Smooth muscle cell of trachea (primary cell): ENCODE measurements at places on chromosomes 3 and 15. TPM values are rescaled to one million over a fixed set of nuclear protein-coding genes. Genes with fewer than 3 reads are reported as not detected.

Gene CIDEC
- total RNA-seq = 0.17 and 0.44 TPM in 2 replicates

Gene LYZL4
- total RNA-seq = not detected in 2 replicates

Gene TXNRD3
- 8.3 and 10.3 TPM in 2 replicates for total RNA-seq

Gene C3orf80
- total RNA-seq = 0.15 and 0.17 TPM in 2 replicates

Gene CASR
- not detected in 2 replicates for total RNA-seq

Gene LRRC31
- total RNA-seq = not detected in 2 replicates

Gene CLRN1
- total RNA-seq = not detected in 2 replicates

Gene GABRB3
- 1.8 and 3.3 TPM in 2 replicates for total RNA-seq

Gene POLQ
- total RNA-seq = 0.99 and 6.0 TPM in 2 replicates

Gene SLC12A1
- total RNA-seq = not detected in 2 replicates

Gene EPHA6
- total RNA-seq = not detected in 2 replicates

Gene DUOX2
- 0.17 TPM in 1 of 2 replicates, not detected in the other for total RNA-seq

Gene CPA3
- total RNA-seq = not detected in 2 replicates

Gene POPDC2
- total RNA-seq = 0.15 and 0.33 TPM in 2 replicates

Gene CLDN16
- not detected in 2 replicates for total RNA-seq

Gene C3orf62
- total RNA-seq = 1.3 and 2.3 TPM in 2 replicates

Gene ITIH1
- total RNA-seq = not detected in 2 replicates

Gene GOLGA8N
- 5.2 and 13.7 TPM in 2 replicates for total RNA-seq

Gene HERC2
- 44.9 and 57.7 TPM in 2 replicates for total RNA-seq

Gene ZFAND6
- total RNA-seq = 114 and 149 TPM in 2 replicates

Gene SNURF
- 14.0 and 17.2 TPM in 2 replicates for total RNA-seq

Gene PLA2G4D
- not detected in 2 replicates for total RNA-seq

Gene GCNT3
- total RNA-seq = 0.33 and 1.7 TPM in 2 replicates

Gene BCHE
- 5.8 and 11.1 TPM in 2 replicates for total RNA-seq

Gene DNAH1
- 1.9 and 5.0 TPM in 2 replicates for total RNA-seq

Gene CCR1
- 4.5 and 7.6 TPM in 2 replicates for total RNA-seq

Gene CD200
- total RNA-seq = not detected in 2 replicates

Gene TRH
- total RNA-seq = not detected in 2 replicates

Gene ABI3BP
- 12.9 and 21.2 TPM in 2 replicates for total RNA-seq

Gene UBA7
- 46.7 and 92.1 TPM in 2 replicates for total RNA-seq

Gene HRG
- not detected in 2 replicates for total RNA-seq

Gene CGNL1
- 0.17 and 0.29 TPM in 2 replicates for total RNA-seq

Gene SLC28A2
- total RNA-seq = not detected in 2 replicates

Gene PPM1M
- total RNA-seq = 27.3 and 47.1 TPM in 2 replicates

Gene SGO1
- 0.17 and 9.9 TPM in 2 replicates for total RNA-seq

Gene B3GNT5
- 5.8 and 6.5 TPM in 2 replicates for total RNA-seq

Gene TGM5
- total RNA-seq = not detected in 2 replicates

Gene GPR176
- 103 and 182 TPM in 2 replicates for total RNA-seq

Gene RARB
- 15.5 and 16.9 TPM in 2 replicates for total RNA-seq

Gene THBS1
- total RNA-seq = 724 and 2,470 TPM in 2 replicates

Gene ARRDC4
- total RNA-seq = 9.2 and 16.9 TPM in 2 replicates

Gene ISLR
- total RNA-seq = 92.1 and 202 TPM in 2 replicates

Gene CEP63
- total RNA-seq = 15.4 and 19.2 TPM in 2 replicates

Gene CRYGS
- 0.83 and 2.0 TPM in 2 replicates for total RNA-seq

Gene DGKG
- total RNA-seq = 0.17 and 0.87 TPM in 2 replicates

Gene FBXO40
- total RNA-seq = under 0.01 TPM in 1 of 2 replicates, not detected in the other

Gene CEMIP
- total RNA-seq = 111 and 613 TPM in 2 replicates

Gene CFAP20DC
- 4.8 and 6.8 TPM in 2 replicates for total RNA-seq

Gene ROBO2
- 1.0 and 2.8 TPM in 2 replicates for total RNA-seq

Gene SKOR1
- total RNA-seq = 0.15 and 0.17 TPM in 2 replicates

Gene NAALADL2
- 19.2 and 19.7 TPM in 2 replicates for total RNA-seq

Gene ADAMTSL3
- 0.17 and 1.2 TPM in 2 replicates for total RNA-seq

Gene CLEC3B
- total RNA-seq = 12.1 and 32.3 TPM in 2 replicates

Gene PAQR9
- 0.15 and 0.17 TPM in 2 replicates for total RNA-seq

Gene ZNF660
- total RNA-seq = 1.6 and 2.5 TPM in 2 replicates

Gene DPPA2
- total RNA-seq = not detected in 2 replicates
